ENCODE measurements at places on chromosomes 2 and 18.

- no peak for DNase-seq
Measured at GRCh38 chr2:177029501-177029900, 183.1 kb upstream of the HNRNPA3 start.

DNA sequence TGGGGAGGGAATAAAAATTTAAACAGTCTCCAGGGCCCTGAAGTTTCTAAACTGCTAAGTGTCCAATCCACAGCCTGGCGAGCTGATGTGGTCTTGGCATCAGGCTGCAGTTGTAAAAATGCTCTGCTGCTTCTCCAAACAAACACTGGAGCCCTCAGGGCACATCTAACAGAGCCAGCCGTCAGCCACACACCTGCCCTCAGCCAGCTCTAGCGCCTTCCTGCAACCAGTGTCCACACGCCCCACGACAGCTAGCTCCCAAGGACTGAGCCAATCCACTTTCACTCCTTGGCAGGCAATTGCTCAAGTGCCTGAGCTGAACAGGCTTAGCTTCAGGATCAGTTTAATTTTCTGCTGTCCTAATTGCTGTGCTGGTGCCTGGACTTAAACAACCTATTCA, 446.4 kb upstream of the RAB12 start:
- no peak for DNase-seq

- no peak for DNase-seq
Measured at GRCh38 chr2:12778811-12779579, 62.3 kb downstream of the TRIB2 start.

DNA sequence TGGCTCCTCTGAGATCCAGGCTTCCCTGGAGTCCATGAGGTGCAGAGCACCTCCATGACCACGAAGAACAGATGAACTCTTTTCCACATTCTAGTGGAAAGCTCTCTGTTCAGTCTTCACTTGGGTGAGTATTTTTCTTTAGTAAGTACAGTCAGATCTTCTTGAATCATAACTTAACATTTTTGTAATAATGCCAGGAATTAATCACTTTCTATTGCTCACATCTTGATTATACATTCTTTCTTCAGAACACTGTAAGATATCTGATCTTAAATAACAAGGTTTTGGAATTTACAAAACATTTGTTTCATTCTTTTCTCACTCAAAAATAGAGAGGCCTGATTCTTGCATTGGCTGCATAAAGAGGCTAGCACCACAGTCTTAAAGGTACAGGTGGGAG, 45.4 kb upstream of the RND3 start:
- DNase-seq: no peak

Measured in pulmonary artery endothelial cell (primary cell).